ENCODE measurements at places on chromosomes 4 and X. TPM values are rescaled to one million over a fixed set of nuclear protein-coding genes. Genes with fewer than 3 reads are reported as not detected.

AWAT2 gene
- not detected for total RNA-seq

ALG13 gene
- total RNA-seq, result 57.3 TPM

ATOH1 gene
- not detected for total RNA-seq

GUCY1B1 gene
- not detected for total RNA-seq

APELA gene
- total RNA-seq, result not detected

HPGDS gene
- not detected for total RNA-seq

CDKN2AIP gene
- total RNA-seq, result 39.8 TPM

PNMA6F gene
- not detected for total RNA-seq

HSFX2 gene
- total RNA-seq, result not detected

GRCh38 chrX:138690591-138690990 is 20.9 kb downstream of the FGF13 start:
- no peak for DNase-seq

DNA sequence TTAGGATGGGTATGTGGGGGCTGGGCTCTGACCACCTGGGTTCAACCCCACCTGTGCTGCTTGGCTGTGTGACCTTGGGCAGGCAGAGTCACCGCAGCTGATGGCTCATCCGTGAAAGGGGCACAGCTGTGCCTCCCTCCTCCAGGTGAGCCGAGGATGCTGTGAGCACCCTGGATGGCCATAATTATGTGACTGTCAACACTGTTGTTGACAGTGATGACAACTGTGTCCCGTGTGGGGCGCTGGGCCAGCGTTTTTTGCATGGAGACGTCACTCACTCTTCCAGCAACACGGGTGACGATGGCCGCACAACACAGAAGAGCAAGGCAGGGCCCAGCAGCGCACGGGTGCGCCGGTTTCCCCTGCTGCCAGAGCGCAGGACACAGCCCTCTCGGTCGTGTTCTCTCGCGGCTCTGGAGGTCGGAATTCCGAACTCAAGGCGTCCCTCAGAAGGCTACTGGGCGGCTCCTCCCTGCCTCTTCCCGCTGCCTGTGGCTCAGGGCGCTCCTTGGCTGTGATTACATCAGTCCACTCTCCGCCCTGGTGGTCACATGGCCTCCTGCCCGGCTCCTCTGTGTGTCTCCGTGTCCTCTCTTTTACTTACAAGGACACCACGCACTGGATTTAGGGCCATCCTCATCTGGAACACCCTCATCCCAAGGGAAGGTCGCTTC is 1.3 kb downstream of the SH3TC1 start:
- DNase-seq, result no peak

DNA sequence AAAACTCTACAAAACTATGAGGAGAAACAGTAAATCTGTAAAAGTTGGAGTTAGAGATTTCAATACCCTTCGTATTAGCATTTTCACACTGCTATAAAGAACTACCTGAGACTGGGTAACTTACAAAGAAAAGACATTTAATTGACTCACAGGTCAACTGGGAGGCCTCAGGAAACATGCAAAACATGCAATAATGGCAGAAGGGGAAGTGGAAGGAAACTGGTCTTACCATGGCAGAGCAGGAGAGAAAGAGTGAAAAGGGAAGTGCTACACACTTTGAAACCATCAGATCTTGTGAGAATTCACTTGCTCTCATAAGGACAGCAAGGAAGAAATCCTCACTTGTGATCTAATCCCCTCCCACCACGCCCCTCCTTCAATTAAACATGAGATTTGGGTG is 949.9 kb downstream of the TECRL start:
- no peak for DNase-seq

DNA sequence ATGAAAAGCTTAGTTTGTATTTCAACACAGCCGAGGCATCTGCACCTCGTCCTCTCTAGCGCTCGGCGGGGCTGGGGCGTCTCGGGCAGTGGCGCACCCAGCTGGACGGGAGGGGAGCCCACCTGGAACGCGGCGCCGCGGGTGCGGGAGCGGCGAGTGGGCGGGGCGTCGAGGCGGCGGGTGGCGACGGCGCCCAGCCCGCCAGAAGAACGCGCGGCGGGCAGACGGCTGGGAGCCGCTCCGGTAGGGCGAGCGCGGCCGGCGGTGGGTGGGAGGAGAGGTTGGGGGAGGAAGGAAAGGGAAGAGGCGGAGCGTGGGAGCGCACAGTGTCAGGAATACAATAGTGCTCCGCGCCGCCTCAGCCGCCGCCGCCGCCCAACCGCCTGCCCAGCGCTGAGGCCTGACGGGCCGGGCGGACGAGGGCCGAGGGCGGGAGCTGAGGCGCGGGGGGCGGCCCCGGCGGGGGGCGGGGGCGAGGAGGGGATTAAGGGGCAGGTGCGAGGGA is at the start of gene JADE3:
Gene JADE3 (plus strand): TSS at position 324 of the 505 bp plus-strand sequence. CDS start 72,474 bp downstream, outside the sequence.
- peak; percentile 43 for DNase-seq

GRCh38 chr4:52641854-52642563 is 17.1 kb downstream of the USP46 start:
- DNase-seq, result no peak

- no peak for DNase-seq
Measured at GRCh38 chr4:102474736-102475504, 26.2 kb upstream of the NFKB1 start.

GRCh38 chr4:25970691-25971432 is 56.8 kb downstream of the SMIM20 start:
- DNase-seq, result no peak

GRCh38 chr4:47490550-47490949 is 5.5 kb downstream of the ATP10D start:
- DNase-seq, result no peak

DNA sequence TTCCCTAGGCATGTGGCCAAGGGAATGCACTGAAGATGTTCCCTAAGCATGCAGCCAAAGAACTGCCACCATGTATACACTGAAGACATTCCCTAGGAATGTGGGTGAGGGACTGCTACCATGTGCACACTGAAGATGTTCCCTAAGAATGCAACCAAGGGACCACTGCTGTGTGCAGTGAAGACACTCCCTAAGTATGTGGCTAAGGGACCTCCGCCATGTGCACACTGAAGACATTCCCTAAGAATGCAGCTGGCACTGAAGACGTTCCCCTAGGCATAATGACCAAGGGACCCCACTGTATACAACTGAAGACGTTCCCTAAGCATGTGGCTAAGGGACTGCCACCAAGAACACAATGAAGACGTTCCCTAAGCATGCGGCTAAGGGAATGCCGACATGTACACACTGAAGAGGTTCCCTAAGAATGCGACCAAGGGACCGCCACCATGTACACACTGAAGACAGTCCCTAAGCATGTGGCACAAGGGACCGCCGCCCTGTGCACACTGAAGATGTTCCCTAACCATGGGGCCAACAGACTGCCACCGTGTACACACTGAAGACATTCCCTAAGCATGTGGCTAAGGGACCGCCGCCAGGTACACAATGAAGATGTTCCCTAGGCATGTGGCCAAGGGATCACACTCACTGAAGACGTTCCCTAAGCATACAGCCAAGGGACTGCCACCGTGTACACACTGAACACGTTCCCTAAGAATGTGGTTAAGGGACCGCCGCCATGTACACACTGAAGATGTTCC is 25.6 kb downstream of the DHRSX start:
- no peak for DNase-seq

- no peak for DNase-seq
Measured at GRCh38 chrX:21398426-21398825, 24.2 kb downstream of the CNKSR2 start.

GRCh38 chr4:48483777-48484493 is 792 bp downstream of the SLC10A4 start:
- peak; percentile 34 for DNase-seq

DNA sequence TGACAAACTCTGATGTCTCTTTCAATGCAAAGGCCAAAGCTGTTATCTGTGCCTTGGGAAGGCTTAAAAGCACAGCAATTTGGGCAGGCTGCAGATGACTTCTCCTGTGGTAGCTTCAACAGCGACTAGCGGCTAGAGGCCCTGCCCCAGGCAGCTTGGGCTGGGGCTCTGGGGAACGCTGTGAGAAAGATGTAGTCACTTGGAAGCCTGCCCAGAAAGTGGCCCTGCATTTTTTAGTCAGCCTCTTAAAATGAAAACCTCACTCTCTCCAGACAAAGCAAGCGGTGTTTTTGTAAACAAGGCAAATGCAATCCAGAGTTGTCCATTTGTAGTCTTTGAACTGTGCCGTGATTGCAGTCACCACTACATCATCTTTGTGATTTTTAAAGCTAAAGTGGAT is 27.5 kb downstream of the PCYT1B start:
- DNase-seq, result no peak

DNA sequence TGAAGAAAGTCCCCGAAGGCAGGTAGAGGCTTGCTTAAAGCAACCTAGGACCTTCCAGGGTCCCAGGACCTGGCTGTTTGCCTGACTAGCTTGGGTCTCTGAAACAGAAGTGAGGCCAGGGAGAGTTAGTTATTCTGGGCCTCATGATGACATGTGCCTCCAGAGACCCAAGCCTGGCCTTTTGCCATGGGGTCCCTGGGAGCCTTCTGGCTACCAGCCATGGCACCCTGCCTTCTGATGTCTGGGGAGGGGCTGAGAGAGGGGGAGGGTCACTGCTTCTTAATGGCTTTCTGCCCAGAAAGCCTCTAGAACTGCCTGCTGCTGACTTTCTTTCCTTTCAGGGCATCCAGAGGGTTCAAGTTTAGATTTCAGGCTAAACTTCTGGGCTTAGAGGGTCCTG is 1.0 kb upstream of the STARD8 start:
- no peak for DNase-seq

- no peak for DNase-seq
Measured at GRCh38 chr4:149885896-149886295, 70.3 kb upstream of the IQCM start.

DNA sequence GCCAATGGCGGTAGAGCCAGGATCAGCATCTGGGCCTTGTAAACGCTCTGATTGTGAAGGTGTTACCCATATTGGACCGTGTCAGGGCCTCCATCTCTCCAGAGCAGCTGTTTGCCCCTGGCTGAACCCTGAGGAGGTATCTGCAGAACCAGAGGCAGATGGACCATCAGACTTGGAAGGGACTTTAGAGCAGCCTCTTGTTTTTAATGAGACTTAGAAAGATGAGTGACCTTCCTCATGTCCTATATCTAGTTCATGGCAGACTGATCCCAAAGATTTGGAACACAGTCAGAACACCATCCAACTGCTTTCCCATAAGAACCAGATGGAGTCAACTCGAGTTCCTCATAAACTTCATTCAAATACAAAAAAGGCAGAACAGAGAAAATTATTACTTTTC is 135.1 kb upstream of the MSX1 start:
- no peak for DNase-seq

DNA sequence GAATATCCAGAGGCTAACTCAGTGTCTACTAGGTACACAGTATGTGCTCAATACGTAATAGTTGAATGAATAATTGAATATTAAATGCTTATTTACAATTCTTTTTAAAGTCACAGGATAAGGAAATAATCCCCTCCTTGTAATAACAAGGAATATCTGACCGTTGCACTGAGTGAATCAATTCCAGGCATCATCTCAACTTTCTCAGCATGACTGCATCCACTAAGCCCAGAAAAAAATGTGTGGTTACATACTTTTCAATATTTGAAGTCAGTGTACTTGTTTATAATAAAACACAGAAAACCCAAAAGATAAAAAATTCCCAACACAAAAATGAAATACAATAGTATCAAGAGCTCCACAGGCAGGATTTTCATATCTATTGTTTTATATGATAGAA is 105.4 kb downstream of the TMEM144 start:
- no peak for DNase-seq

DNA sequence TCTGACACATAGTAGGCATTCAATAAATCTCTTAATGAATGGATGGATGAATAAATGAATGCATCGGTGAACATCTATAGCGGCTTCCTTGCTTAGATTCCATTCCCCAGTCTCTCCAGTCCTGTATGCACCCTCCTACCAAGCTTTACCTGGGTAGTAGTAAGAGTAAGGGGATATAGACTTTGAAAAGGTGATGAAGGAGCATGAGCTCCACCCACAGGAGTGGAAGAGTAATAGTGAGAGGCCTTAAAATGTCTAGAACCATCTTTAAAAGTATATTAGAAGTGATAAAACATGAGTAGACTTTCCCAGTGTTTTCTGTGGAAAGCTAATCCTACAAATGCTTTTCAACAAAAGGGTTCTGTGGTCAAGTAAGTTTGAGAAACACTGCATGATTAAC is 35.5 kb upstream of the GPC3 start:
- DNase-seq, result no peak

- DNase-seq, result no peak
Measured at GRCh38 chr4:174631901-174632758, 109.8 kb upstream of the HPGD start.

GRCh38 chr4:140044337-140044902 is 109.6 kb downstream of the MAML3 start:
- no peak for DNase-seq

- DNase-seq, result no peak
Measured at GRCh38 chrX:133918361-133918771, 67.0 kb downstream of the GPC3 start.

DNA sequence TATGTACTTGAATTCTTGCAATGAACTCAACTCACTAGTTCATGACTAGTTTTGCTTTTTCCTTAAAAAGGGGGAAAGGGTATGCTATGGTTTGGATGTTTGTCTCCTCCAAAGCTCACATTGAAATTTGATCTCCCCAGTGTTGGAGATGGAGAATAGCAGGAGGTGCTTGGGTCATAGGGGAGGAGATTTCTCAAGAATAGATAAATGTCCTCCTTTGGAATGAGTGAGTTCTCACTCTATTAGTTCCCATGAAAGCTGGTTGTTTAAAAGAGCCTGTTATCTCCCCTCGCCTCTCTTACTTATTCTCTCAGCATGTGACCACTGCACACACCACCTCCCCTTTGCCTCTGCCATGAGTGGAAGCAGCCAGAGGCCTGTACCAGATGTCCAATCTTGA is 109.4 kb upstream of the INTU start:
- no peak for DNase-seq

DNA sequence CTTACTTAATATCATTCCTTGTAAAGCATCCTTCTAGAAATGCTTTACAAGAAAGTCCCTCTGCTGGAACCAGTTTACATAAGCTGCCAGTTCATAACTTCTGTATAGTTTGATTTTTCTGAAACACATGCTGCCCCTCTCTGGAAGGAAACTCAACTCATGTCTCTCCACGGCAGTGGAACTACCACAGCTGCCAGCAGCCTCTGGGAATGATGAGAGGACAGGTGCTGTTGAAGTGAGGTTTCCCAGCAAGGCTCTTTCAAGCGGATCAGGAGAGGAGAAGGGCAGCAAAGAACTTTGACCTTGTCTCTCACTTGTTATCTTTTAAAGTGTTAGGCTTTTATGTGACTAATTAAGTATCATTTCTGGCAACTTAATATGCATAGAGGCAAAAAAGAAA is 7.3 kb downstream of the GRPR start:
- no peak for DNase-seq

GRCh38 chrX:64152857-64153256 is 52.7 kb downstream of the AMER1 start:
- DNase-seq, result no peak

DNA sequence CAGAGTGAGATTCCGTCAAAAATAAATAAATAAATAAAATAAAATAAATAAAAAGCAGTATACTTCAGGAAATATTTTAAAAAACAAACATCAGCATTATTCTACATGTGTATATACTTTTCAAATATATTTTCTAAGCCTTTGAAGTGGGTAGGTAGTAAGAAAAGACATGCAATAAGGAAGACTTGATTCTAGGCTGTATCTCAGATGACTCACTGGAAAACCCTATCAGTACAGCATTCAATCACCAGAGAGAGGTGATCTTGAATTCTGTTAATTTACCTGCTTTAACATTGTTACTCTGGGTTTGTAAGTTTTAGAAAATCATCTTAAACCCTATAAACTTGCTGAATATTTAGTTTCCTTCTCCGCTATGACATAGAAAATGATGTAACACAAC is 106.6 kb upstream of the NAP1L5 start:
- no peak for DNase-seq

Measured in activated naive CD8-positive, alpha-beta T cell treated with anti-CD3 and anti-CD28 coated beads, Interleukin-2, amount 10 ng/mL, durations not matched to agents 7 days and 5 days (primary cell).